Lower lobe of right lung (tissue), 2 donors: ENCODE measurements at places on chromosomes 11 and 22. TPM values are rescaled to one million over a fixed set of nuclear protein-coding genes. Genes with fewer than 3 reads are reported as not detected.

DNA sequence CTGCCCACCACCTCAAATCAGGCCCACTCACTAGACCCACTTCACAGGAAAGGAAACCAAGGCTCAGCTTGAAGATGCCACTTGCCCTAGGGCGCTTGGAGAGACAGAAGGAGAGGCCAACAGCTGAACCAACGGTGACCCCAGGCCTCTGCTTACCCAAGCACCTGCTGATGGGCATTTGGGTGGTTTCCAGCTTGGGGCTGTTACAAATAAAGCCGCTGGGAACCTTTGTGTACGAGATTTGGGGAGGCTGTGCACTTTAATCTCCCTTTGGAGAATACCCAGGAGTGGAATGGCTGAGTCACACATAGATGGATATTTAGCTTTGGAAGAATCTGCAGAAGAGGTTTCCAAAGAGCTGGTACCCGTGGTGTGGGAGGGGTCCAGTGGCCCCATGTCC, 50.9 kb upstream of the LINC01488 start:
- no peaks in the 10 kb centered on the region for H3K27me3 ChIP-seq
- H3K36me3 ChIP-seq: no peaks in the 10 kb centered on the region
- H3K4me3 ChIP-seq: no peak overlapping the region
- no peak for DNase-seq

DNA sequence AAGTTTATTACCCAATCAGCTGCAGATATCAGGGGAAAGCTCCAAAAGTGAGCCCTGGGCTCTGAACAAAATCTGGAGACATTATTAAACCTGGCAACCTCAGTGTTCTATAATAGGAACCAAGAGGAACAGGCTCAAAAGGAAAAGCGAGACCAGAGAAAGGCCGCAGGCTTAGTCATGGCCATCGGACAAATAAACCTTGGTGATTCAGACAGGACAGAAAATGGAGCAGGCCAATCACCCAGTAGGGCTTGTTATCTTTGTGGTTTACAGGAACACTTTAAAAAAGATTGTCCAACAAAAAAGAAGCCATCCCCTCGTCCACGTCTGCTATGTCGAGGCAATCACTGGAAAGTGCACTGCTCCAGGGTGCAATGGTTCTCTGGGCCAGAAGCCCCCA, 7.7 kb upstream of the PANX1 start:
- no peak overlapping the region for H3K4me3 ChIP-seq
- no peak overlapping the region for H3K27ac ChIP-seq
- H3K4me1 ChIP-seq: no peaks in the 10 kb centered on the region
- DNase-seq: no peak
- H3K27me3 ChIP-seq: no peaks in the 10 kb centered on the region

DNA sequence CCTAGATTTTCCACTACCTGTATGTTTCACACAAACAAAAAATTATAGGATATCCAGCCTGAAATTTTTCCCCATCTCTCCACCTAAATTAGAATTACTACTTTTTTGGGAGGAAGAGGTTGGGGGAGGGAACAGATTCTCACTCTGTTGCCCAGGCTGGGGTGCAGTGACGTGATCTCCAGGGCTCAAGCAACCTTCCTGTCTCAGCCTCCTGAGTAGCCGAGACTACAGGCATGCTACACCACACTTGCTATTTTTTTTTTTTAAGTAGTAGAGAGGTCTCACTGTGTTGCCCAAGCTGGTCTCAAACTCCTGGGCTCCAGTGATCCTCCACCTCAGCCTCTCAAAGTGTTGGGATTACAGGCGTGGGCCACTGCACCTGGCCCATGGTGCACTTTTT, 9.5 kb downstream of the JAML start:
- H3K4me1 ChIP-seq: peaks cover 49% of the 10 kb centered on the region
- no peak overlapping the region for H3K4me3 ChIP-seq
- peak overlapping the region; percentile 51 for H3K27ac ChIP-seq
- DNase-seq: no peak

GRCh38 chr11:82864268-82864667, 36.0 kb downstream of the PRCP start:
- no peak overlapping the region for H3K4me3 ChIP-seq
- H3K27me3 ChIP-seq: no peaks in the 10 kb centered on the region
- peak; percentile 77 for DNase-seq
- H3K27ac ChIP-seq: no peak overlapping the region
- peaks cover 35% of the 10 kb centered on the region for H3K4me1 ChIP-seq

DNA sequence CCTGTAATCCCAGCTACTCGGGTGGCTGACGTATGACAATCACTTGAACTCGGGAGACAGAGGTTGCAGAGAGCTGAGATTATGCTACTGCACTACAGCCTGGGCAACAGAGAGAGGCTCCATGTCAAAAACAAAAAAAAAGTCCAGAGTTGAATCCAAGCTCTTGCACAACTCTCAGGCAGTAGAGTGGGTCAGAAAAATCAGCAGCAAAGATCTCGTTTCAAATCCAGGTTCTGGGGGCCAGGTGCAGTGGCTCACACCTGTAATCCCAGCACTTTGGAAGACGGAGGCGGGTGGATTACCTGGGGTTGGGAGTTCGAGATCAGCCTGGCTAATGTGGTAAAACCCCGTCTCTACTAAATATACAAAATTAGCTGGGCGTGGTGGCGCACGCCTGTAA, 24.9 kb downstream of the CLPB start:
- no peak overlapping the region for H3K4me3 ChIP-seq
- no peak overlapping the region for H3K27ac ChIP-seq
- H3K27me3 ChIP-seq: no peaks in the 10 kb centered on the region
- H3K36me3 ChIP-seq: no peaks in the 10 kb centered on the region
- peaks cover 26% of the 10 kb centered on the region for H3K4me1 ChIP-seq

- peaks cover 8% of the 10 kb centered on the region for H3K4me1 ChIP-seq
- no peaks in the 10 kb centered on the region for H3K36me3 ChIP-seq
- no peak overlapping the region for H3K4me3 ChIP-seq
- H3K27me3 ChIP-seq: peaks cover 24% of the 10 kb centered on the region
These were observed 22.6 kb upstream of the PKNOX2 start for GRCh38 chr11:125141686-125142535.

GRCh38 chr11:71163371-71163770, 89.0 kb downstream of the SHANK2 start:
- no peaks in the 10 kb centered on the region for H3K4me1 ChIP-seq
- H3K36me3 ChIP-seq: no peaks in the 10 kb centered on the region
- no peaks in the 10 kb centered on the region for H3K27me3 ChIP-seq
- DNase-seq: no peak
- H3K27ac ChIP-seq: no peak overlapping the region

GRCh38 chr22:45120931-45121330, 42.8 kb upstream of the NUP50 start:
- H3K27ac ChIP-seq: no peak overlapping the region
- H3K36me3 ChIP-seq: no peaks in the 10 kb centered on the region
- H3K27me3 ChIP-seq: peaks cover 12% of the 10 kb centered on the region
- no peaks in the 10 kb centered on the region for H3K4me1 ChIP-seq
- DNase-seq: no peak

DNA sequence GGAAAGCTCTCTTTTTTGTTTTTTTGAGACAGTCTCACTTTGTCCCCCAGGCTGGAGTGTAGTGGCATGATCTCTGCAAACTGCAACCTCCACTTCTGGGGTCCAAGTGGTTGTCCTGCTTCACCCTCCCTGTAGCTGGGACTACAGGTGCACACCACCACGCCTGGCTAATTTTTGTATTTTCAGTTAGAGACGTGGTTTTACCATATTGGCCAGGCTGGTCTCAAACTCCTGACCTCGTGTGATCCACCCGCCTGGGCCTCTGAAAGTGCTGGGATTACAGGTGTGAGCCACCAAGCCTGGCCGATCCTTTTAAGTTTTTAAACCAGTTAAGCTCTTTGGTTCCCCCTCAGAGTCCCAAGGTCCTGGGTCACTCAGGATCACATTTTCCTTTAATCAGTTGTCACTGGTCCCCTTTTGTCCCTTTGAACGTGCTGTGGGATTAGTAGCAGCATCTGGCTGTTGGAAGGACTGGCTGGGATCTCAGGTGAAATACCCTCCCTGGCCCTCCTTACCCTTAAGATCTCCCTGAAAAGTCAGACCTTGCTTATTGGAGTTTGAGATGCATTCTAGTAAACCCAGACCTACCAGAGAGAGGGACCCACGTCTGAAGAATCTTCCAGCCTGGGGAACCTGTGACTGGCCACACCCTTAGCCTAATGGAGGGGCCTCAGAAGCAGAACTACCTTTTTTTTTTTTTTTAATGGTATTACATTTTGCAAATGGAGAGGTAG, 8.1 kb downstream of the MALAT1 start:
- peak overlapping the region; percentile 71 for H3K4me3 ChIP-seq
- H3K27me3 ChIP-seq: no peaks in the 10 kb centered on the region
- peaks cover 55% of the 10 kb centered on the region for H3K4me1 ChIP-seq
- peaks cover 50% of the 10 kb centered on the region for H3K36me3 ChIP-seq
- no peak for DNase-seq
- H3K27ac ChIP-seq: peak overlapping the region; percentile 99

DNA sequence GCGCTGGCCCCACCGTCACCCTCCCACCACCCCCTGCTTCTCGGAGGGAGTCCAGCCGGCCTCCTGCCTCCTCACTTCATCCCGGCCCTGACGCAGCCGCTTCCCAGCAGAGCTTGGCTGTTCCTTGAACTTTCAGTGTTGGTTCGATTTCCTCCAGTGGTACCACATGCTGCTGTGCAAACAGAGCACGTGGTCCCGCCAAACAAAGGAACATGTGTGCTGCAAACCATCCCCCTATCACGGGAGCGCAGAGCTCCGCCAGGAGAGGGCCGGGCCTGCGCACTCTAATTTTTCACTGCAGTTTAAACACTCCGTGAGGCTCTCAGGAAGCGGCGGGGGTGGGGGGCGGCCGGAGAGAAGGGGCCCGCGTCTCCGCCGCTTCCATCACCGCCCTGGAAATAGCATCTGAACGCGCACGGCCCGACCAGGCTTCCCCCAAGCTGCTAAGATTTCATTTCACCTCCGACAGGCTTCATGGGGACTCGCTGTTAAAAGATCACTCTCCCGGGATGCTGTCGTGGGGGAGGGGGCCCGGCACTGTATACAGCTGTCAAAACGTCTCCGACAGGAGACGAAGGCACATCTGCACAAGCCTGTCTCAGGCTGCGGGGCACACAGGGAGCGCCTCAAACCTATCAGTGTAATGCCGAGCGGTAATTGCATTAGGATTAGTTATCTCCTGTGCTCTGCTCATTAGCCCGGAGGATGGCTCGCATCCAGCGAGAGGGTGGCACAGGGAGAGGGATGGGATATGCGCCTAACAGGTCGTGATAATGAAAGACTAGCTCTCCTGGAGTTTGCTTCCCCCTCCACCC, 269.9 kb upstream of the SORL1-AS1 start:
- DNase-seq: peak; percentile 52
- H3K27me3 ChIP-seq: peaks cover 3% of the 10 kb centered on the region
- no peaks in the 10 kb centered on the region for H3K36me3 ChIP-seq

- no peak for DNase-seq
- peaks cover 81% of the 10 kb centered on the region for H3K4me1 ChIP-seq
- peak overlapping the region; percentile 93 for H3K27ac ChIP-seq
- peaks cover 28% of the 10 kb centered on the region for H3K36me3 ChIP-seq
- H3K27me3 ChIP-seq: no peaks in the 10 kb centered on the region
These were observed 10.4 kb upstream of the AHNAK start for GRCh38 chr11:62556875-62557631.

Gene OLFML1
- 23.2 TPM for total RNA-seq

Gene PRRG4
- 12.0 TPM for total RNA-seq

Gene SMIM38
- not detected for total RNA-seq
